Activated CD4-positive, alpha-beta memory T cell treated with anti-CD3 and anti-CD28 coated beads for 36 hours (primary cell): ENCODE measurements at places on chromosomes 13 and 19.

- DNase-seq, result no peak
Observed at GRCh38 chr13:87868731-87869130, 197.6 kb downstream of the SLITRK5 start.

DNA sequence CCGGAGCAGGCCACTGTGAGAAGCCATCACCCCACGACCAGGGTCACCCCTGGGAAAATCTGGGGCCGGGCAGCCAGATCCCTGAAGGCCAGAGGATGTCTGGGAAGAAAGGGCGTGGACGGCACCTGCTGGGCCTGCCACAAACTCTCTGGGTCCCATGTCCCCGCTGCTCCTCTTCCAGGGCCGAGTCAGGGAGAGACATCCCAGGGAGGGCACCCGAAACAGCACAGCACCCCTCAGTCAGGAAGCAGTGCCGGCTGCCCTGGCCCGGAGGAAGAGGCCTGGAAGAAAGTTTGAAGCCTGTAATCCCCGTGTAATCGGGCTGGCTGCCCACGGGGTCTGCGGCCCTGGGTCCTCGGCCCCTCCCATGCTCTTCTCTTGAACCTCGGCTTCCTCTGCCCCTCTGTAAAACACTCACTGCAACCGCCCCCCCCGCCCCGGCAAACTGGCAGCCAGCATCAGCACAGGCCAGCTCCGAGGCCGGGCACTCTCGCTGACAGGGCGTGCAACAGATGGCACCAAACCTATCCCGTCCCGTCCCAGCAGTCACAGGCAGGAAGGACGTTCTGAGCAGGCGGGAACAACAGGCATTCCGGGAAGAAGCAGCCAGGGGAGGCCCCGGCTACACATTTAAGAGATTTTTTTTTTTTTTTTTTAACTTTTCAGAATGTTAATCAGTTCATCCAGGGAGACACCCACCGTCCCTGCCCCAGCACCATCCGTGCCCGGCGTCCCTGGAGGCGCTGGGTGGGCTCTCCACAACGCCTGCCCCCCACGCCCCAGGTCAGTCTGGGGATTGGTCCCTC is 1.5 kb downstream of the SBNO2 start:
- no peak for DNase-seq

DNA sequence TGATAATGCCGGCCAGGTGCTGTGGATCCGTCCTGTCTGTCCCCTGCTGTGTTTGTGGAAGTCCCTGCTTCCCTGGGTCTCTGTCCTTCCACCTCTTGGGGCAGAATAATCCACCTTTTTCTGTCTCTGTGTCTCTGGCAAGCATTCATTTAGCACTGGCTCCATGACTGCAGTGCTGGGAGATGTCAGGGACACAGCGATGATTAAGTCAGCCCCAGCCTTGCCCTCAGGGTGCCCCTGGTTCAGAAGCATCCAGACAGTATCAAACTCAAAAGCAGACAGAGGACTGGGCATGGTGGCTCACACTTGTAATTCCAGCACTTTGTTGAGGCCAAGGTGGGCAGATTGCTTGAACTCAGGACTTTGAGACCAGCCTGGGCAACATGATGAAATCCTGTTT is 1.5 kb downstream of the HIPK4 start:
- no peak for DNase-seq

DNA sequence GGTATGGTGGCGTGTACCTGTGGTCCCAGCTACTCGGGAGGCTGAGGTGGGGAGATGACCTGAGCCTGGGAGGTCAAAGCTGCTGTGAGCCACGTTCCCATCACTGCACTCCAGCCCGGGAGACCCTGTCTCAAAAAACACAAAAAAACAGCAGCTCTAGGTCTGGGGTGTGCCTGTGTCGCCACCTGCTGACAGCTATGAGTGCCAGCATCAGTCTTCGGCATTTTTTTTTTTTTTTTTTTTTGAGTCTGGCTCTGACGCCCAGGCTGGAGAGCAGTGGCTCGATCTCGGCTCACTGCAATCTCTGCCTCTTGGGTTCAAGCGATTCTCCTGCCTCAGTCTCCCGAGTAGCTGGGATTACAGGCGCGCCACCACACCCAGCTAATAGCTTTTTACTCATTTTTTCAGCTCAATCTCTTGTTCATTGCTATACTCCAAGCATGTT is 10.1 kb downstream of the AP2S1 start:
- DNase-seq, result peak; percentile 65

GRCh38 chr13:51524829-51525566 is 59.3 kb upstream of the WDFY2 start:
- no peak for DNase-seq

DNA sequence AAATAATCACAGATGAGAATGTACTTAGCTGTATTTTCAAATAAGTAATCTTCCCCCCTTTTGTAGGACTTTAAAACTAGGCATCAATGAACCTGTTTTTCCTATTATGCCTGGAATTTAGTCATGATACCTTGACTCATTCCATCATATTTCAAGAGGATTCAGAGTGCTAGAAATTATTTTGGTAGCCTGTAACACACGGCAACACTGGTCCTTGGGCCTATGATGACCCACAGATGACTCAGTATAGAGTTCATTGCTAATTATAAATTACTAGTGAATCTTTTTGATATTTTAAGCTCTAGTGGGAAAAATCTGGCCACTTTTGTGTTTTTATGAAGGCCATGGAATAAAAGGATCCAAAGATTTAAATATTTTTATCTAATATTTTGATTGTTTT is 26.0 kb upstream of the GARRE1 start:
- DNase-seq, result no peak

DNA sequence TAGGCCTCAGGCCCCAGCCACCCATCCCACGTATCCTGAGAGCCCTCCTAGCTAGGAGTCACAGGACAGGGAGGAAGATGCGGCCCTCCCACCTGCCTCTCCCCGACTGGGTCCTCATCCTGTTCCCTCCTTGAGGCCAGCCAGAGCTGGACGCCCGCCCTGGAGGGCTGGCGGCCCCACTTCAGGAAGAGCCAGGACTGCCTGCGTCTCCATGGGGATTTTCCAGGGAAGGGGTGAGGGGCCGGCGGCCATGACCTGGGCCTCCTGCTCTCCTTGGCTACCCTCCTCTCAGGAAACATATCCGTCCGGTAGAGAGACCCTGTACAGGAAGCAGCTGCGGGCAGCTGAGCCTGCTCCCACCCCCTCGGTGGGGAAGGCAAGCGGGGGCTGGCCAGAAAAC is 11.3 kb upstream of the PRKD2 start:
- no peak for DNase-seq

DNA sequence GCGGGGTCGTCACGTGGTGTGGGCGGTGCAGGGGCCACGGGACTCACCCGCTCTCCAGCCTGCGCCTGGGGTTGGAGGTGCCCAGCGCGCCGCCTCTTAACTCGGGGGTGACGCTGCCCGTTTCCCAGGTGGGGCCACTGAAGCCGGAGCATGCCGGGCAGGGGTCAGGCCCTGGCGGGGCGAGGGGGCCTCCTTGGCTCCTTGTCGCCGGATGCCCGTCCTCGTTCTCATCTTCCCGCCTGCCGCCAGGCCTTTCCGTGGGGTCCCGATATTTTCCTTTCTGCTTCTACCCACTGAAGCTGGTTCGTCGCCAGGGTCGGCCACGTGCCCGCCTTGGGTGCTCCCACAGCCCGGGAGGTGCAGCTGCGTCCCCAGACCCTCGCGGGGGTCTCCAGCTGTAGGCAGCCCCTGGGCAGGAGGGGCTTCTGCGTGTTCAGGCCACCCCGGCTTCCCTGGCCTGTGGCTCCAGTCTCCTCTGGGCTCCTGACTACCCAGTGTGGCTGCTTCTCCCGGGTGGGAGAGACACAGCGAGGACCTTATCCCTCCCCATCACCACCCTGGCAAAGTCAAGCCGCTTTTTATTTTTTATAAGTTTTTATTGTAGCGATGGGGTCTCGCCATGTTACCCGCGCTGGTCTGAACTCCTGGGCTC is 772 bp downstream of the FAM174C start:
- DNase-seq, result no peak

GRCh38 chr13:64088491-64088890 is 2672.8 kb upstream of the PCDH20 start:
- no peak for DNase-seq

DNA sequence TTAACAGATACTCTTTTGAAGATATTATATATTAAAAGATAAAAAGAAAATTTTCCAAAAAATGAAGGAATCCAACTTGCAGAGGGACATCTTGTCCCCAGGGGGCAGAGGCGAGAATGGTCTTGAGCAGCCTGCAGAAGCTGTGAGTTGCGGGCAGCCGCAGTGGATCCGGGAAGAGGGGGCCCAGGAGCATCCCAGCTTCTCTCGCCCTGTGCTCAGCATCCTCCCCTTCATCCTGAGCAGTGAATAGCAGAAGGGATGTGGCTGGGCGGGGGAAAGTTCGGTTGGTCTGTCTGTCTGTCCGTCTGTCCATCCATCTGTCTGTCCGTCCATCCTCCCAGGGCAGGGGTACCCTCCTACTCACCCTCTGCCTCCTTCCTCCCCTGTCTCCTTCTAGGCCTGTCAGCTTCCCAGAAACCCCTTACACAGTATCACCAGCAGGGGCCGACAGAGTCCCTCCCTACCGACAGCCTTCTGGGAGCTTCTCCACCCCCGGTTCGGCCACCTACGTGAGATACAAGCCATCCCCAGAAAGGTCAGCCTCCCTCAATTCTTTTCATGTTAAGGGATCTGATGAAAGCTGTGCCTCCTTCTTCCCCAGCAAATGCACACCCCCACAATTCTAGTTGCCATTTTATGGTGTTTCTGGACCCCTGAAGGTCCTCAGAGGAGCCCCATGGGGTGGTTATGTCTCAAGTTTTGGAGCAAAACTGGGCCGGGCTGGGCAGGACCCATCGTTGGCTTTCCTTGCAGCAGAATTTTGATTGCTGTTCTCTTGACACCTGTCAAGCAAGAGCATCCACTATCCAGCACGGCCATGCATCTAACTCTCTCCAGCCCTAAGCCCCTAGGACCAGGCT is 81.6 kb downstream of the DPF1 start:
- peak; percentile 67 for DNase-seq

DNA sequence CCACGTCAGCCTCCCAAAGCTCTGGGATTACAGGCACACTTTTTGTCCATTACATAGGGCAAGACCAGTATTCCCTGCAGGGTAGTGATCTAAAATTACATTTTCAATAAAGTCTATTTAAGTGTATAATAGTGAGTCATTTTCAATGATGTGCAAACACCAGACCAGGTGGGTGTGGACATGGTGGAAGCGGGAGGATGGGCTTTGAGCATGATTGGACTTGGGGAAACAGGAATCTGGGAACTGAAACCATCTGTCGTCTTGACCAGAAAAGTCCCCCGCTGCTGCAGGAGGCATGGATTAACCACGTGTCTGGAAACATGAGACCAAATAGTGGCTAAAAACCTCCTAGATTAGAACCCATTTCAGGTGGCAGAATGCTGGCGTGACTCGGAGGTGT is 4.9 kb downstream of the FXYD3 start:
- no peak for DNase-seq

DNA sequence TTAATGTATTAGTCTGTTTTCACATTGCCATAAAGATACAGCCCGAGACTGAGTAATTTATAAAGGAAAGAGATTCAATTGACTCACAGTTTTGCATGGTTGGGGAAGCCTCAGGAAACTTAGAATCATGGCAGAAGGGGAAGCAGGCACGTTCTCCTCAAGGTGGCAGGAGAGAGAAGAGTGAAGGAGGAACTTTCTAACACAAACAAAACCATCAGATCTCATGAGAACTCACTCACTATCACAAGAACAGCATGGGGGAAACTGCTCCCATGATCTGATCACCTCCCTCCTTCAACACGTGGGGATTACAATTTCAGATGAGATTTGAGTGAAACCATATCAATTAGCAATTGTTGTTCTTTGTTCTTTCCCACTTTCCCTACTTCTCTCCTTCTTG is 689.0 kb upstream of the SLITRK1 start:
- DNase-seq, result no peak

DNA sequence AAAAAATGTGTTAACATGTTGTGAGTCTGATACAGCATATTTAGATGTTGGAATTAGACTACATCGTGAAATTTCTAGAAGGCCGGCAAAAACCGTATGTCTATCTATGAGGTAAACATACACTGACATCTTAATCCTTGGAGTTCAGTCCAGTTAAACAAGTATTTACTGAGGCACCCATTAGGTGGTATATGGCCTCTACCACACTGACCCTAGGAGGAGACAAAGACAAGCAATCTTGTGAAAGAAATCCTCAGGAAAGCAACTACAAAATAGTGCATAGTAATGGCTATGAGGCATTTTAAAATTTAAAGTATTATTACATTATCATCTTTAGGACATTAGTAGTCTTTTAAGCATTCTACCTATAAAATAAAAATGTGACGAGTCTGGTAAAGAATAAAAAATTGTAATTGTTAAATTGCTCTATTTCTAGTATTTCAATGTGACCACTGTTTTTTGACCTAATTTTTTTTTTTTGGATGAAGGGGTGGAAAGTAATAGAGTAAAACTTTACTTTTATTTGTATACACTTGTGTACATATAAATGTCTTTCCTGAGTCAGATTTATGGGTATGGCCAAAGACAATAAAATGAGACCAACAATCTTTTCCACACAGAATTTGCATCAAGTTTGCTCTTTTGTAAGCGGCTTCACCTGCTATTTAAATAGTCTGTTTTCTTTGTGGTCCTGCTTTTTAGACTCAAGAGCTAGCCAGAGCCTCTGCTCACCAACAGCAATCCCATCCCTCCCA is 50.5 kb downstream of the KATNAL1 start:
- no peak for DNase-seq

- DNase-seq, result no peak
Observed at GRCh38 chr19:47465957-47466356, 5.7 kb downstream of the SLC8A2 start.

- no peak for DNase-seq
Observed at GRCh38 chr19:53541971-53542370, 4.0 kb downstream of the ZNF331 start.

GRCh38 chr13:106819413-106820180 is 251.7 kb upstream of the ARGLU1 start:
- no peak for DNase-seq

- no peak for DNase-seq
Observed at GRCh38 chr13:32247887-32248286, 67.3 kb downstream of the ZAR1L start.

DNA sequence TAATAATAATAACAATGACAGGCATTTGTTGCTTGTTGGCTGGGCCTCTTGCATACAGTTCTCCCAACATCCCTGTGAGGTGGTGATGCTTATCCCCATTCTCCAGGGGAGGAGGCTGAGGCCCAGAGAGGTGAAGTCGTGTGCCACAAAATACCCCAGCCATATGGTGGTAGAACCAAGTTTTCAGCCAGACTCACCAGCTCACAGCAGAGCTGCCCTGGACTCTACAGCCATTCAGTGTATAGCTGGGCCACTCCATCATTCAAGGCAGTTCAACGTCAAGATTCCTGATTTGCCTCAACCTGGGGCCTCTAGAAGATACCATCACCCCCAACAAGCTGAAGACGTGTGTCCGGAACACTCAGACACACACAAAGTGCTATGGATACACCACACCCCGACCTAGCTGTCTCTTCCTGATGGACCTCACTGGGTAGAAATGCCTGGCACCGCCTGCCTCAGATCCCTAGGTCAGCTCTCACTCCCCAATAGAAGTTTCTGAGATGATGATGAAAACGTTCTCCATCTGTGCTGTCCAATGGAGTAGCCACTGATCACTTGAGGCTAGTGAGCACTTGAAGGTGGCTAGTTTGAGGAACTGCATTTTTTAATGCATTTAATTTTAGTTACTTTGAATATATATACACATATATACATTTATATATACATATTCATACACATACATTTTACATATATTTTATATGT is 4.3 kb upstream of the CEACAM19 start:
- DNase-seq, result no peak

GRCh38 chr13:67045357-67045756 is 184.8 kb downstream of the PCDH9 start:
- DNase-seq, result no peak
